ENCODE measurements at places on chromosomes 11 and 22.

GRCh38 chr22:26483043-26483438 is 542 bp downstream of the HPS4 start:
- no peak for DNase-seq

DNA sequence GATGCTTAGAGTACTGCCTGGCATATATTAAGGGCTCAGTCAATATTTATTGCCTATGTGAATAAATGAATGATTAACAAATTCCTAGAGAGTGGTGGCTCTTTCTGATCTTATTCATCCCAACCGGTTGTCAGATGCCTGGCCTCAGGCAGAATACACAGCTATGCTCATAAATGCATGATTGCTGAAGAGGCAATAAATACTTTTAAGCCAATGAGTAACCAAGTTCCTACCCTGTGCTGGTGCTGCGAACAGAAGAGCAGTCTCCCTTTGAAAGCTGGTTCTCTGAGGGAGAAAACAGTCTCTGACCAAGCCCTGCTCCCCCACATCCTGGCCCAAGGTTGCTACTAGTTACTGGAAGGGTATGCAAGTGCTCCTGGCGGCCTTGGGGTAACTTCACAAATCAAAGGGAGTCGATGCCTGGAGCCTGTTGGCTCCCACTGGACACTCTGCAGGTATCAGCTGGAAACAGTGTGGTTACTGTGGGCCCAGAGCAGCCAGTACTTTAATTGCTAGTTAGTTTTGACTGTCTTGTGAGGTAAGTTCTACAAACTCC is 2.8 kb downstream of the USH1C start:
- DNase-seq: no peak

GRCh38 chr11:133956650-133957633 is at the start of gene IGSF9B:
Gene IGSF9B, minus strand, starts transcription at chr11:133956968. Its CDS starts 214 bp downstream, at chr11:133956754.
- DNase-seq: peak; percentile 70

DNA sequence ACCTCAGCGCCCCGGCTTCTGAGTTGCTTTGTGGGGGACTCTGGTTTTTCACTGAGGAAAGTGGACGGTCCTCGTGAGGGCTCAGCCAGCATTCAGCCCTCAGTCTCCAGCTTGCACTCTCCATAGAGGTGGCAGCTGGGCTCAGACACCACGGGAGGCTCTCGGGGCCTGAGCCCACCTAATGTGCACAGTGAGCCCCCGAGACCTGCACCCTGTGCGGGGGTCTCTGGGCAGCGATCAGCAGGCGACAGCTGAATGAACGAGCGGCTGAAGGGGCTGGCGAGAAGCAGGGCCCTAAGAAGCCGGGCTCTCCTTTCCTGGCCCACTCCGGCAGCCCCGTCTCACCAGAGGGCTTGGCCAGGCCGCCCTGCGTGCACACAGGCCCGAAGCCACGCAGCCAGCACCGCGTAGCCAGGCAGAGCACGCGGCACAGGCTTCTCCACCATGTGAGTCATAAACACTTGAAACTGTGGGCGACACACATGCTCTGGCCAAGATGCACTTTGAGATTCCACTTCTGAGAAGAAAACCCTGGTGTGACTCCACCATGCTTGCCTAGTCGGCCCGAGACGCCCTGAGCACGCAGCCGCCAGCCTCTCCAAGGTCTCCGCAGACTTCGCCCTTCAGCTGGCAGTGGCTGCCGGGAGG is 28.0 kb downstream of the TOLLIP start:
- DNase-seq: no peak

GRCh38 chr11:70567680-70568034 is 169.3 kb downstream of the CTTN start:
- DNase-seq: no peak

DNA sequence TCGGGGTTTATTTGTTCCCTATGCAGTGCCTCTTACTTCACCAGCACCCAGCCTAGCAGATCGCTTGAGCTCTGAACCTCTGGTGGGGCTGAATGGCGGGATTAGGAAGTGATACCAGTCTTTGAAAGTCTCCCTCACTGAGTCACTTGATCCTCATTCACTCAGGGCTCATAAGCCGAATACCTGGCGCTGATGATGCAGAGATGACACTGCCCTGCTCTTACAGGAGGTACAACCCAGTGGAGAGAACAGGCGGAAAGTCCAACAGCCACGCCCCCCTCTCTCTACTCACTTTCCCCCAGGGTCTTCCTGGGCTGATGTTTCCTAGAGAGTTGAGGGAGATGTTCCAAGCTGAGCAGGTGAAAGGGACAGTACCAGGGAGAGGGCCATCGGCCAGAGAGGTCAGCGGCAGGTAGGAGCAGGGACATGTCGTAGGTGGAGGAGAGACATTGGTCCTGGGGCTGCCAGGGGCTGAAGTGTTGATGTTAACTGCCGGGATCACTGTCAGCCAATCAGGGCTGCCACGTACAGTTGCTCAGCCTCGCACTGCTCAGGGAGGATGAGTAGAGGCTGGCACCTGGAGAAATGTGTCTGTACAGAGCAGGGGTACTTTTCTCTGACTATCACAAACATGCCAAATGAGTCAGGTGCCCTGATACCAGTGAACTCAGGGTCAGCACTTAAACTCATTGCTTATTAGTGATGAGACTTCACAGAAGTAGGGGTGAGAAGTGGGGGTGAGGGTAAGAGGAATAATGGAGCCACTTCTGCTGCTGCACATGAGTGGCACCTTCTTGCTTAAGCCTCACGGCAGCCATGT is 9.9 kb upstream of the APOBEC3A start:
- no peak for DNase-seq

- DNase-seq: no peak
Observed at GRCh38 chr22:20530368-20531153, 23.2 kb downstream of the MED15 start.

DNA sequence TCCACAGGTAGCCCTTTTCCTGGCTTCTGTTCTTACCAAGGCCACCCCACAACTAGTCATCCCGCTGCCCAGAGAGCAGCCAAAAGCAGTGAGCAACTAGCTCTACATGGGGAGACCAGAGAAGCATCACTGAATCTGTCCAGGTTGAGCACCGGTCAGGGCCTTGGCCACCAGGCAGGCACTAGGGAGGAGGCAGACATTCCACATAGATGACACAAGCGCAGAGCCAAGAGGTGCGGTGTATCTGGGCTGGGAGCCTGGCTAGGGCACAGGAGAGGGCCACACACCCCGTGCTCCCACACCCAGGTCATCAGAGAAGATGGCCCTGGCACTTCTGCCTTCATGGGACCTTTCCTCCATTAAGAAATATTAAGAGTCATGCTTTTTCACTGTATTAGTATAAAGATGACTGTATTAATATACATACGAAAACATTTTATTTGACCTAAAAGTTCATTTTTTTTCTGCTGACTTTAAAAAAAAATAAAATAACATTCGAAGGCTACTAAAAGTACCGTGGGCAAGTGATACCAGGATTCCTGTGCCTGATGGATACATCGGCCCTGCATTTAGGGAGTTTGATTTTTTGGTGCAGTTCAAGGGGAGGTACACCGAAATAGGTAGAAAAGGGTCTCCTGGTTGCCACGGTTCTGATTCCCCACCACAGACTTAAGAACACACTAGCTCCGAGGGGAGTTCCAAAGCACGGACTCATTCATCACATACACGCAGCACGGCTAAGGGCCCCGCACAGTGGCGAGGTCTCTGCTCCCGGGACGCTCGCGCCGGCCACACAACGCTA is 1.2 kb downstream of the DGCR2 start:
- no peak for DNase-seq

DNA sequence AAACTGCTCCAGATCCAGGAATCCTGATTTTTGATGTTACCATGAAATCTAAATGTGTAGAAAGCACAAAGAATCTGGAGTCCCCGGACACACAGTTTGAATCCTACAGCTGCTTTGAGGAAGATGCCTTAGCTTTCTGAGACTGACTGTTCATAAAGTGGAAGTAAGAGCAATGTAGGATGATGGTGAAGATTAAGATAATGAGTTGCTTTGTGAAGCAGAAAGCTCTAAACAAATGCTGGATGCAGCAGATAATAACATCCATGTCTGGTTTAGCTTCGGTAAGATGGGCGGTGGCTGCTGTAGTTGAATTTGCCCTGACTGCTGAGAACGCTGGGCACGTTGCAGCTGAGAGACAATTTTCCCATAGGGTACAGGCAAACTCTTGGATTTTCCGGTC is 20.1 kb downstream of the OVOL1 start:
- DNase-seq: no peak

DNA sequence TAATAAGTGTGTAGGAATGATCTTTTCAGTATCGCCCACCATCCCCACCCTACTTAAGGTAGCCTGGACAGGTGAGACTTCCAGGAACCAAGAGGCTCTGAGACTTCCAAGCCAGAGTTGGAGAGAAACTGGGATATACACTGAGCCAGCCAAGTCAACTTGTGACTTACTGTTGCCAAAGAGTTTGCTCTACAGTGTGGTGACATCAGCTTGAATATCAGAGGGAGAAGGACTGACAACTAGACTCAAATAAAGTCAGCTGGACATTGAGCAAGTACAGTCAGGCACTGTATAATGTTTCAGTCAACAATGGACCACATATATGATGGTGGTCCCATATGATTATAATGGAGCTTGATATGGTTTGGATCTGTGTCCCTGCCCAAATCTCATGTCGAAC is 1.2 kb upstream of the MMP10 start:
- no peak for DNase-seq

DNA sequence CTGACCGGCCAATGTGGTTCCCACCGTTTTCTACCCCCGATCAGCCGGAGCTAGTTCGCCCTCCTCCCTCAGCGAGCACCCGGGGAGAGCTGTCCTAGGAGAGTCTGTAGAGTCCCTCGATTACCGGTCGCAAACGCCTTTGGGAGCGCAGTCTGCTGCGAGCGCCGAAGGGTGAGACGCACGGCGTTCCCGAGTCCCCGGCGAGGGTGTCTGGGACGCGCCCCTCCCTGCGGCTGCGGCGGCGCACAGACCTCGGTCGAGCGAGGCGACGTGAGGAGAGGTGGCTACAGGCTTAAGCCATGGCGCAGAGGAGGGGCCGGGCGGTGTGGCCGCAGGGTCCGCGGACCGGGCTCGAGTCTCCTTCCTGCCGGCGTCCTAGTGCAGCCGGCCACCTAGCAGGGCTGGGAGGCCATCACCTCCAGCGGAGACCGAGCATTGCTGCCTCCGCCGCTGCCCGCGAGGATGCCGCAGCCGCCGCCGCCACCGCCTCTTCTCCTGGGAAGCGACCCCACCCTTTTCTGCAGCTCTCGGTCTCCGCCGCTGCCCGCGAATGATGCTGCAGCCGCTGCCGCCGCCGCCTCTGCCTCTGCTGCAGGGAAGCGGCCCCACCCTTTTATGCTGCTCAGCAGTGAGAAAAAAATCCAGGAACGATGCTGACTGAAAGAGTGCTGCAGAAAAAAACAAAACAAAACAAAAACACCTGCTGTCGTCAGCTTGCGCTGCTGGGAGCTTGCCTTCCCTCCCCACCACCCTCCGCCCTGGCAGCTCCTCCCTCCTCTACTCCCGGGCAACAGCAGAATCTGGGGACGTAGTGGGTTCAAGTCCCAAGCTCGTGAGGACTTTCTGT is at the start of gene MAP6:
TSS of gene MAP6 (minus strand) at position 588 of the 847 bp plus-strand sequence. CDS start 669 bp downstream, outside the sequence.
- DNase-seq: peak; percentile 90

GRCh38 chr22:37312549-37313183 is 30.4 kb downstream of the CYTH4 start:
- DNase-seq: no peak

DNA sequence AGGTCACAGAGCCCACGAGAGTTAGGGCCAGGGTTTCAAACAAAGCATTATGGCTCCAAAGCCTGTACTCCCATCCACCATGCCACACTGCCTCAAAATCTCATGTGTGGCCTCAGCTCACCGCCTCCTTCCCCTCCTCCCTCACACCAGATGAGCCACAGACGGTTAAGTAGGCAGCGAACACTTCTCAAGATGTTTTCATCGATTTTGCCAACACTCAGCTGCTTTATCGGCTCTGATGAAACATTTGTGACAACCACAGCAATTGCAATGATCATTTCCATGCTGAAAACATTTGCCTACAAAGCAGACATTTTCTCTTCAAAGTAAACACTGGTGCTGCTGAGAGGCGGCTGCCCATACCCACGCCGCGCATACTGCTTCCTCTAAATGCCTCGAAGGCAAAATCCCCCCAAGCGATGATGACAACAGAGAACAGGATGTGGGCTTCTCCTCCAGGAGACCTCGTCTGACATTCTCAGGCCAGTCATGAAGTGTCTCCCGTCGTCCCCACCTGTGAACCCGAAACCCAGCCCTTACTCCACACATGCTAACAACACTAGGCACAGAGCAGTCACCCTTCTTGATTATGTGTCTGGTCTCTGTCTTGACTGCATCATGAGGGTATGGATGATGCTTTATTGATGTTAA is 599.2 kb downstream of the SOX6 start:
- no peak for DNase-seq

GRCh38 chr11:61904539-61905048 is 12.8 kb downstream of the RAB3IL1 start:
- DNase-seq: no peak

GRCh38 chr11:1180171-1180570 is 22.4 kb downstream of the MUC5AC start:
- DNase-seq: no peak

DNA sequence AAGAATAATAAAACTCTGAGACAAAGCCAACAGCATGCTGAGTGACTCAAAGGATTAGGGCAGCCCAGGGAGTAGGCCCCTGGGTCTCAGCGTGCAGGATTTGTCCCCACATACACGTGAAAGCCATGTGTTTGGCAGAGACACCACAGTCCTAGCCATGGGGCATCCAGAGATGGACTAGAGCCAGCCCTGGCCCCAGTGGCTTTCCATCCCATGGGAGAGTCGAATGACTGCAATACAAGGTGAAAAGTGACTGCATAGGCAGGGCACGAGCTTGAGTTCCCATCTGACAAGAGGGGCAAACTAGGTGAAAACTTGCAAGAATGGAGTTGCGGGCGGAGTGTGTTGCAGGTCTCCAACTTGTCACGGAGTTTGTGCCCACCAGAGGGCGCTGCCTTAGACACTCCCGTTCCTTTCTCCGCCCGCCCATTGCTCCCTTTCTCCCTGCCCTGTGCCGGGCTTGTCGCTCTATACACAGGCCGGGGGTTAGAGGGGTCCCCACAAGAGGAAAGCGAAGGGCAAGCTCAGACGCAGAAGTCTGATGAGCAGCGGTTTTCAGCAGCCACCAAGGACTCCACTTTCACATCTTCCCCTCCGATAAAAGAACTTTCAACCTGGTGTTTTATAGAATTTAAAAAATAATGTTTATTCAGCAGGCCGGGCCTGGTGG is 24.2 kb downstream of the TSKU start:
- peak; percentile 16 for DNase-seq

Data from NCI-H748 treated with DMSO at 0.1 percent for 48 hours (cell line).